Common myeloid progenitor, CD34-positive (primary cell): ENCODE measurements at places on chromosomes 7 and 10.

GRCh38 chr10:43042503-43043341 lies 34.1 kb upstream of the RET start:
- no peak for DNase-seq

GRCh38 chr10:95374597-95375209 lies 83.9 kb upstream of the PDLIM1 start:
- peak; percentile 81 for DNase-seq

DNA sequence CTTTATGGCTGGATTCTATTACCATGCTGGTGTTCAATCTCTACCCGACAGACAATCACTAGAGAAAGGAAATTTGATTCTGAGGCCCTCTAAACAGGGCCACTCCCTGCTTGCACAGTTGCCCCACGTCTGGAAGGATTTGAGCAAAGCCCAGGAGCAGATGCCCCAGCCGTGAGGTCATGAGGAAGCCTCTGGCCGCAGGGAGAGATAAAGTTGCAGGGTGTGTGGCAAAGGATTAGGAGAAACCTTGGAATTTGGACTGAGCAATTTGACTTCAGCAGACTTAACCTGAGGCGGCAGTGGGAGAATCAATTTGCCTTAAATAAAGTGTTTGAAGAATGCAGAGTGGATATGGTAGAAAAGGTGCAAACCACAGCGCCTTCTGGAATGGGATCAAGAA lies 40.2 kb upstream of the KLF6 start:
- no peak for DNase-seq

GRCh38 chr7:147412109-147412508 lies 1178.5 kb upstream of the C7orf33 start:
- no peak for DNase-seq

DNA sequence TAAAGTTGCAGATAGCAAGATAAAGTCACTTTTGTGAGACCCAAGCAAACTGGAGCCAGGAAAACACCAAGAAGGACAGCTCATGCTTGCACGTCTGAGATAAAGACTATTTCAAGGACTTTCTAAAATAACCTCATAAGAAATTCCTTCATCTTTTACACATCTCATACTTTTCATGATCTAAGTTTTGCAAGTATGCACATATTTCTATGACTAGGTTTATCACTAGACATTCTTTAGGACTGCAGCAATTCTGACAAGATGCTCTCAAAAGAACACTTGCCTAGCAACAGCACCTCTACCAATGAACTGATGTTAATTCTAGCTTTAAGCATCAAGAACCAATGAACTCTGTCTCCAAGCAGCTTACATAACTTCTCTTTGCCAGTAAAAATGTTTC lies 457.6 kb downstream of the SEMA3D start:
- DNase-seq = no peak

- no peak for DNase-seq
These were observed 2.9 kb downstream of the HABP2 start for GRCh38 chr10:113555751-113556150.

GRCh38 chr10:31622978-31623377 lies 304.0 kb downstream of the ZEB1 start:
- DNase-seq = no peak

- DNase-seq = no peak
These were observed 55.5 kb upstream of the STARD3NL start for GRCh38 chr7:38122501-38122900.

DNA sequence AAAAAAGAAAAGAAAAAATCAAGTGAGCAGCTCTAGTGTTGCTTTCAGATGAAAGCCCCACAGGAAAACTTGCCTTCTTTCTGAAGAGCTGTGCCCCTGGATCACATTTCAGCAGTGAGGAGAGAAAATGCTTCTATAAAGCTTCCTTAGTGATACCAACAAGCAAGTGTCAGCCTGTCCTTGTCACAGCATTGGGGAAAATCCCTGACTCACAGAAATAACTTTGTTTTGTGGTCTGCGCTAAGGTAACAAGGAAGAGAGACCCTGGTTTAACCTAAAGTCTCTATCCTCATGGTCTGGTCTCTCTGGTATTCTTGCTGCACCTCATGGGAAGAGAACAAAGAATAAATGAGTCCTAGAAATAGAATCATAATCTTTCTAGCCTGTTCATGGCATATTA lies 885.2 kb upstream of the SORCS1 start:
- no peak for DNase-seq

- no peak for DNase-seq
These were observed 23.5 kb downstream of the TMEM72 start for GRCh38 chr10:44934416-44935200.

DNA sequence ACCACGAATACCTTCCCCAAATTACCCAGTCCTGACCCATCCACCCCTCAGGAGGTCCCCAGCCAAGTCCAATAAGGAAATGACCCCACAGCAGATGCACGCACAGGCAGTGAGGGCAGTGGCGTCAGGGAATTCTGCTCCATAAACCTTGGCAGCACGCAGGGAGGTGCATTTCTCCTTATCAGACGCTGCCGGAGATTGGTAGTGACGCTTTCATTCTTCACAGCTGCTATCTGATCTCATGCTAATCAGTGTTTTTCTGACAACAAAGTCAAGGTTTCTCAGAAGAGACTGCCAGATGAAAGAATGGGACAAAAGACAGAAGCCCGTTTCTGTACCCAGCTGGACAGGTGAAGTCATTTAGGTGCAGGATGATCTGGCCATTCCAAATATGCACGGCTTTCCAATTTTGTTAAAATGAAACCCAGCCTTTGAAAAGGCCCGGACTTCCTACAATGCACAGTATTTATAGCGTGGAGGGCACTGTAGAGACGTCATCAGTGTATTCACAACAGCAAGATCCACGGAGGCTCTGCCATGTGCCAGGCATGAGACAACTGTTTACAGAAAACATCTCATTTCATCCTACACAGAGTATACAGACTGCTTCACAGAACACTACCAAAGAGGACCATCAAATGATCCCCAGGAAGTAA lies 35.3 kb downstream of the DIP2C start:
- no peak for DNase-seq

DNA sequence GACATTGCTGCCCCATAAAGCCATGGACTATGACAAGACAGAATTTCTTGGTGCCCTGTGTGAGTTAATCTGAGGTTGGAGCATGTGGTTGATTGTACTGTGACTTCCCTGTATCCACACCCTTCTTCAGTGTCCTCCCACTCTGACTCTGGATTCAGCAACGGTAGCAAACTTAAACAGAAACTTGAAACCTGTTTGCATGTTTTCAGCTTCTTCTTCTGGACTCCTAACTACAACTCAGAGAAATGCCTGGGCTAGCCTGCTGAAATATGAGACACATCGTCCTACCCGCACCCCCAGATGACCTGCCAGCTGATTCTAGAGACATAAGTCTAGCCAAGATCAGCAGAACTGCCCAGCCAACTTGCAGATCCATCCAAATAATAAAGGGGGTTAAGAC lies 78.4 kb downstream of the IPMK start:
- DNase-seq = no peak

GRCh38 chr10:110784198-110784597 lies 87.5 kb upstream of the PDCD4 start:
- DNase-seq = no peak

- no peak for DNase-seq
These were observed 84.2 kb downstream of the REEP3 start for GRCh38 chr10:63605197-63605967.

DNA sequence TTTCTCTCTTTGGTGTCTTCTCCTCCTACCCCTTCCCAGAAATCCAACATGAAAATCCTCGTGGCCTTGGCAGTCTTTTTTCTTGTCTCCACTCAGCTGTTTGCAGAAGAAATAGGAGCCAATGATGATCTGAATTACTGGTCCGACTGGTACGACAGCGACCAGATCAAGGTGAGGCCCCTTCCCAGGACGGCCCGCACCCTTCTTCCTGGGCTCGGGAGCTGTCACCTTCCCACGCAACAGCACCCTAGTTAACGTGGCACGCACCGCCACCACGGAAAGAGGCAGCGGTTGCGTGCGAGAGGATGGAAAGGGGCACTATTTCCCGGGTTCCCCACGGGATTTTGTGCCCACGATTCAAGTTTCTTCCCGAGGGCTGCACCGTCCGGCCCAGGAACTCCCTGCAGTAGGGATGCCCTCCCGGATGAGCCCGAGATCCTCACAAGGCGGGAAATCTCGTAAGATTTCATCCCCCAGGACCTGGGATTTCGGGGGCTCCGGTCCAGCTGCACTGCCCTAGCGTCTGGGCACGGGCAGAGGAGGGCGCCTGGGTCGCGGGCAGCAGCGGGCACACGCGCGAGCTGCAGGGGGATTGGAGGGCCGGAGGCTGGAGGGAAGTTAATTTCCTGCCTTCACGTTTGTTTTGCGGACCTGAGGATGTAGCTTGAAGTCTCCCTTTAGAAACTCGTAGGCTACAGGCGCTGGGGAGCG lies 834 bp downstream of the TAC1 start:
- DNase-seq = no peak

DNA sequence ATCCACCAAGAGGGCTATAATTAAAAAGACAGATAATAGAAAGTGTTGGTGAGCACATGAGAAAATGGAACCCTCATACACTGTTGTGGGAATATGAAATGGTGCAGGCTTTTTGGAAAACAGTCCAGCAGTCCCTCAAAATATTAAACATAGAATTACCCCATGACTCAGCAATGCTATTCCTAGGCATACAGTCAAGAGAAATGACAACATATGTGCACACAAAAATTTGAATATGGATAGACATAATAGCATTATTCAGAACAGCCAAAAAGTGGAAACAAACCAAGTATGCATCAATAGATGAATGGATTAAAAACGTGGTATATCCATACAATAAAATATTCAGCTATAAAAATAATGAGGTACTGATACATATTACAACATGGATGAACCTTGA lies 64.5 kb upstream of the GDF10 start:
- DNase-seq = no peak

- DNase-seq = no peak
These were observed 52.3 kb upstream of the DPYSL4 start for GRCh38 chr10:132134241-132135052.

- no peak for DNase-seq
These were observed 93.0 kb downstream of the EXOC4 start for GRCh38 chr7:133345690-133346421.

GRCh38 chr10:67903581-67903980 lies 19.1 kb downstream of the SIRT1 start:
- DNase-seq = no peak

DNA sequence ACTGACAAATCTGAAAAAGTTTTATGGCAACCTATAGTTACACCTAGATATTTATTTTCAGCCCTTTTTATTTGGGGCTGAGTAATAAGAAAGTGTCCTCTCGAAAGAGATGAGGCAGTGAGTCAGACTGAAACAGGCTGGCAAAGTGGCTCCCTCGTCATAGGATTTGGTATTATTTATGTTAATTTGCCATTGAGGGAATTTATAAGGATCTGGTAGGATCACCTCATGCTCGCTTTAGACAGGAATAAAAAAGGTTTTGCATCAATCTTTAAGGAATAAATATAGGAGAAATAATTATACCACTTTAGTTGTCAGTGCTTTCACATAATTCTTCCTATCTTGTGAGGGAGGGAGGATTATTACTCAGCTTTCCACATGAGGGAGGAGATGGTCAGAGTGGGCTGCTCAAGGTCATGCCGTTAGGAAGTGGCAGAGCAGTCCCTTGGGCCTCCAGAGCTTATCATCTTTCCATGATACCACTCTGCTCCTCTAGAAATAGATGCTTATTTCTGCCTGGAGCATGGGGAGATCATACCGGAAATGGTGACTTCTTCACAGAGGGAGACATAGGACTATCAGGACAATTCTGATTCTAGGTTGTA lies 356.8 kb downstream of the GPR158 start:
- no peak for DNase-seq

GRCh38 chr10:117519879-117520278 lies 22.7 kb upstream of the EMX2 start:
- DNase-seq = no peak

DNA sequence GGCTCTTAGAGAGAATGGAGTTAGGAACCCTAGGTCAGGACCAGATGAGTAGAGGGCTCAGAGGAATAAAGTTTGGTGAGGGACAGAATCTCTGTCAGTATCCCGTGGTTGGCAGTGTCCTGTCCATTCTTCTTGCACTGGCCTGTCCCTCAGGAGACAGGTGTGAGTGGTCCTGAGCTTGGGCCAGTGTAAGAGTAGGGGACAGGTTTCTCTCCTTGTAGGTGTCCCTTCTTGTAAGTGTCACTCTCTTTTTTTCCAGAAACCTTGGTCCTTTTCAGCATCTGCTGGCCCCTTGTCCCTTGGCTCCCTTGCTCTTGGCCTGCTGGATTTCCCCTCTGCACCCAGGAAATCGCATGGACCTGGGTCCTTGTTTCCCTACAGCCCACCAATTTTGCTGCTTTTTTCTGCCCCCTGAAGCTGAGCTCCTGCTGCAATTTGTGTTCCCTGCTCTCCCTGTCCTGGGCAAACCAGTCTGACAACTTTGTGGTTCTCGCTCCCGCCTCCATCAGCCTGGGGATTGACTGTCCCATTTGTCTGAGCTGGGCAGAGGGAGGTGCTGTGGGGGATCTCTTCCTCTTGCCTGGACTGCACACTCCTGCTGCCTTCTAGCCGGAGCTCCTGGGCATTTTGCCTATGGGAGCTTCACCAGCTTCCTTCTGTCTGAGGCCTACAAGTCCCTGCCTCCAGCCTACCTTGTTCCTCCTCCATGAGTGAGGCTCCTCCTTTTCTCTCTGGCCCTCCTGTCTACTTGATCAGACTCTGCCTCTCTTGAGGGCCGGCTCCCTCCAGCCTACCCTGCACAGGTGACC lies 6.5 kb downstream of the TSPAN14 start:
- DNase-seq = no peak

DNA sequence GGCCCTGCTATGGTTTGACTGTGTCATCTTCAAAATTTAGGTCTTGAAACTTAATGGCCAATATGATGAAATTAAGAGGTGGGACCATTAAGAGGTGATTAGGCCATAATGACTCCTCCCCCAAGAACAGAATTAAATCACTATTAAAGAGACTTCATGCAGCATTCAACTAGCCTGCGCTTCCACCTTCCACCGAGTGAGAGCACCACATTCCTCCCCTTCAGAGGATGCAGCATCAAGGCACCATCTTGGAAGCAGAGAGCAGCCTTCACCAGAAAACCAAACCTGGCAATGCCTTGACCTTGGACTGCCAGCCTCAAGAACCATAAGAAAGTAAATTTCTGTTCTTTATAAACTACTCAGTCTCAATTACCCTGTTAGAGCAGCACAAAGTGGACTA lies 371.1 kb upstream of the NFE2L3 start:
- DNase-seq = no peak

DNA sequence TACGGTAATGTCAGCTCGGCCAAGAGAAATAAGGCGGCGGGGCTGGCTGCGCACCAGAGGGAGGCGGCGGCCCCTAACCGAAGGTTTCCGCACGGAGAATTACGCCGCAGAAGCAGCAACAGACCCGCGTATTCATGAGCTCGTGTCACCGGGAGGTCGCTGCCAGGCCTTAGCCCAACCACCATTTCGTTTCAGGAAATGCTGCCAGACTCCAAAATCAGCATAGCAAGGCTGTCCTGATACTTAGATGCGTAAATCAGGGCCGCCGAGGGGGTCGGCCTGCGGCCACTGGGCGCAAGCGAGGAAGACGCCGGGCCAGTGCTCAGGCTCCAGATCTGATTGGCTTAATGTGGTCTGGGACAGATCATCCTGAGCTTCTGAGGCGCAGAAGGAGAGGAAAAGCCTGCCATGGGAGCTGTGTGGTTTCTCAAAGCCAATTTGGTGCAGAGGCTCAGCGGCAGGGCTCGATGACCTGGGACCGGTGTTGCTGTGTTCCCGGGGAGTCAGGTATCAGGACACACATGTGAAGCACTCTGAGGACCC lies 247.9 kb downstream of the BAMBI start:
- DNase-seq = peak; percentile 1

GRCh38 chr10:133100706-133101415 lies 13.1 kb downstream of the ADGRA1 start:
- DNase-seq = no peak

GRCh38 chr10:125783957-125784356 lies 8.3 kb upstream of the MMP21 start:
- DNase-seq = peak; percentile 59
